Natural killer cell treated with Interleukin-12 subunit alpha and Interleukin-12 subunit beta and Interleukin-15 and Interleukin-18, amount 100 ng/mL, for 72 hours (primary cell): ENCODE measurements at places on chromosomes 7 and 10. TPM values are rescaled to one million over a fixed set of nuclear protein-coding genes. Genes with fewer than 3 reads are reported as not detected.

DNA sequence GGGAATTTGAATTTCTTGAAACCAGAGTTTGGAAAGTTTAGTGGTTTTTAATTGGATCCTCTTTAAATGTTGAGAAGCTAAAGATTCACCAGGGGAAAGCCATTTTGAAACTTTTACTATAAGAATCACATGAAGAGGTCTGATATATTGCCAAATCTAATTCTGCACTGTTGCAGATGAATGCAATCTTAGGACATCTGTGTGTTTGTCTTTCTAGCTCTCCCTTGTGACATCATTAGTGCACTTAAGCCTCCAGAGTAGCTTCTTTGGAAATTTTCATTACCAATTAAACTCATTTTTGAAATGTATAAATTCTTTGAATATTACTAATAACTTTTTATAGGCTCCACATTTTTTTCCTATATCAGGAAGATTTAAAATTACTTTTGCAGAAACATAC lies 160.2 kb downstream of the BICC1 start:
- DNase-seq = no peak

ACBD7 gene
- 0.98 TPM for total RNA-seq

SEMA3E gene
- not detected for total RNA-seq

CDK14 gene
- total RNA-seq = 0.76 TPM
